ENCODE measurements at places on chromosomes 12 and 14.

- no peak for DNase-seq
These were observed 96.2 kb upstream of the HSPB8 start for GRCh38 chr12:119082496-119082895.

GRCh38 chr14:60652674-60653651, 3.7 kb upstream of the SIX1 start:
- peak; percentile 5 for DNase-seq

DNA sequence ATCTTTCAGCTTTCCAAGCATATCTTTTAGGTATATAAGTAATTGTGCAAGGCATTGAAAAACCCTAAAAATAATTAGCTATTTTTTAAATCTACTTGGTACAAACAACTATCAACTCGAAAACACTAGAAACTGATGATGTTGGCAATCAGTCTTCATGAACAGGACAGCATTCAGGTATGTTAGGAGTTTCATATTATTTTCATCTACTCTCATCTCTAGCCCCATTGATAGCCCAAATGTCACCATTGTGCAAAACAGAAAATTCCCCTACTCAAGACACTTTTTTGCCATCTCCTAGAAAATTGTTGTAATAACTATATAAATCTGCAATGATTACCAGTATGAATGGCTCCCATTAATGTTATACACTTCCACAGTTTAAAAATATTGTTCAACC, 144.5 kb upstream of the KRAS start:
- no peak for DNase-seq

DNA sequence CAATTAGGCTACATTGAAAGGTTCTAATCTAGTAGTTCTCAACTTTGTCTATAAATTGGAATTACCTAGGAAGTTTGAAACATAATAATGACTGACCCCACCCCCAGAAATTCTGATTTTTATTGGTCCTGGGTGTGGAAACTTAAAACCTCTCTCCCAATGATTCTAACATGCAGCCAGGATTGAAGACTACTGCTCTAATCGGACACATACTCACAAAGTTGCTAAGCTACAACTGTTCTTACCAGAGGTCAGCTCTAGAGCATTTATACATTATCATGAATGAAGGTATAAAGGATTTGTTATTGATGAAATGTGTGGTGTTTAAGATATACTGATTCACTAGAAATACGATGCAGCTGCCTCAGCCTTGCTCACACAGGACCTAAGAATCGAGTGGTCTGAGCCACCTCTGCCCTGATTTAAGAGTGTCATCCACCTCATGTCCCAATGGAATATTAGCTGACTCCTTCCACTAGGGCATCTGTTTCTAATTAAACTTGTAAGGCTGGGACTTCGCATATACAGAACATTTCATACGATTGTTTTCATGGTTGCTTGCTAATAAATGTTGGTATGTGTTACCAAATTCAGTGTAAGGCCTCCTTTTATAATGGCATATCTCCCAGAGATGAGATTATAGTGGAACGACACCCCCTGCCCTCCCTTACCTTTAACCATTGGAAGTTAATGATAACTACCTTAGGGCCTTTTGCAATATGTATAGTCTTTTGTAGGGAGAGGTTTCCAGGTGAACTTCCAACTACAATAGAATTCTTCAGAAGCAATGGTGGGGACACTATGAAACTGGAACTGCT, 410.8 kb upstream of the PDE3A start:
- DNase-seq, result no peak

DNA sequence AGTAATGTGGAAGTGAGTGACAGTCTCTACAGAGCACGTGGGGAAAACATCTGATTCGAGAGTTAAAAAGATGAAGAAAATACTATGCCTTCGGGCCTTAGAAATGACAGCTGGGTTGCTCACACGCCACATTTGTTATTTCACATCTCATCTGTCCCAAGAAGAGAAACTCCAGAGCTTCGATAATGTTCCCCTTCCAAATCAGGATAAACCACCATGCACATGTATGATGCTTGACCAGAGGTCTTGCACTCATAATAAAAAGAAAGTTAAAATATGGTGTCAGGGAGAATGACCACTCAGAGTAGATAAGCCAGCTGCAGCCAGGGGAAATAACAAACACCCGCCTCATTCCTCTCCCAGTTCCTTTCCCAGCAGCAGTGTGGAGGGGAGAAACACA, 34.6 kb downstream of the NIN start:
- DNase-seq, result no peak

- no peak for DNase-seq
These were observed 40.1 kb upstream of the DCN start for GRCh38 chr12:91222746-91223145.
